ENCODE measurements at places on chromosomes 4 and X. TPM values are rescaled to one million over a fixed set of nuclear protein-coding genes. Genes with fewer than 3 reads are reported as not detected.
A peak's percentile ranks its signal among the peaks of the same experiment; 100 is the strongest.

DNA sequence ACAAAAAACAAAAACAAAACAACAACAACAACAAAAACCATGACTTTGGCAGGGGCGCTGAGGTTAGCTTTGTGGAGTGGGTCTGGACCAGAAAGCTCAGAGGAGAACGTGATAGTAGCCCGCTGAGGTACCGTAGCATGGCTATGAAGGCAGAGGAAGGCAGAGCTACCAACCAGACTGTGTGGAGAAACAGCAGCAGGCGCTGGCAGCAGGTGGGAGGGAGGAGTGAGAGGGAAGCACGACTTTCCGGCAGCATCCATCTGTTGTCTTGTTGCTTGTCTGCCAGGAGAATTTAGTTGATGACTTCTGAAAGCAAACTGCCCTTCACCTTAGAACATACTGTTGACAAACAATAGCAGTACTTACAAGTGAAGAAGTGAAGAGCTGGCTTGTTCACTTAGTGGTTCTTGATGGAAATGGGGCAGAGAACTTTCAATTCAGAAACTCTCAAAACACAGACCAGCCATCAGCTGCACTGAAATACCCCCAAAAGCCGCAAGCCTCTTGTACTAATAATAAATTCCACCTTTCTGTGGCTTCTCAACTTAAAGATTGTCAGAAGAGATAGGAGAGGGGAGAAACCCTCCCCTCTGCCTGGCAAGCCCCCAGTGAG lies 447.2 kb downstream of the SLITRK2 start:
- DNase-seq = no peak

DNA sequence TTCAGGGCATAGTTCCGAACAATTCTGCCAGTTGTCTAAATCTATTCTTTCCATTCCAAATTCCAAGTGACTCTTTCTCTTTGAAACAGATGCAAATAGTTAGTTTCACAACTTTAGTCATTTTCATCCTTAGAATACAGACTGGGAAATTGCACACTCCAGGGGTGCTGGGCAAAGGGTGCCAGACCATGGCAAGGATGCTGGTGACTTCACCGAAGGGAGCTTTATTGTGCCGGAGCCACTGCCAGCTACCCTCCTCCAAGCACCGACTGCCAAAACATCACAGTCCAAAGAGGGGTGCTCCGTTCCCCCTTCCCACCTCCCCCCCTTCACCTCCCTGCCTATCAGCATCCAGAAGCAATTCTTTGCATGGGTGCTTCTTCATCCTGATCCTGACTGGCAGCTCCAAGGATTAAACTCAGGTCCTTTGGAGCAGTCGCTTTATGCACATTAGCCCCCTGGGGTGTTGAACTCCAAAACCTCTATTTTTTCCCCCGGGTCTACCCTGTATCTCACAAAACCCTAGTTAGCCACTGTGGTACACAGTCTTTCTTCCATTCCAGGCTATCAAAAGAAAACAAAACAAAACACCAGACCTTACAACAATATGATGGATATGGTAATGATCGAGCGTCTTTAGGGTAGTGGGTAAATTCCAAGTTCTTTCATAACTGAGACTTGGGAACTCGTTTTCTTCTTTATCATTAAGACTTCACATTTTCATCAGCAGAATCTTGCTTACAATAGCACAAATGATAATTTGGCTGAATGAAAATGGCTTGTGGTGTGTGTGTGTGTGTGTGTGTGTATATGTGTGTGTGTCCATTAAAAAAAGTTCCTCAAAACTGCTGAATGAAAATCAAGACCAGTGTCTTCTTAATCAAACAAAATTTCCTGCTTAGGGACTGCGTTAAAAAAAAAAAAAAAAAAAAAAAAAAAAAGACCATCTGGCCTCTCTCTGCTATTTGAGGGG lies 28.7 kb downstream of the MID1 start:
- no peak for DNase-seq

DNA sequence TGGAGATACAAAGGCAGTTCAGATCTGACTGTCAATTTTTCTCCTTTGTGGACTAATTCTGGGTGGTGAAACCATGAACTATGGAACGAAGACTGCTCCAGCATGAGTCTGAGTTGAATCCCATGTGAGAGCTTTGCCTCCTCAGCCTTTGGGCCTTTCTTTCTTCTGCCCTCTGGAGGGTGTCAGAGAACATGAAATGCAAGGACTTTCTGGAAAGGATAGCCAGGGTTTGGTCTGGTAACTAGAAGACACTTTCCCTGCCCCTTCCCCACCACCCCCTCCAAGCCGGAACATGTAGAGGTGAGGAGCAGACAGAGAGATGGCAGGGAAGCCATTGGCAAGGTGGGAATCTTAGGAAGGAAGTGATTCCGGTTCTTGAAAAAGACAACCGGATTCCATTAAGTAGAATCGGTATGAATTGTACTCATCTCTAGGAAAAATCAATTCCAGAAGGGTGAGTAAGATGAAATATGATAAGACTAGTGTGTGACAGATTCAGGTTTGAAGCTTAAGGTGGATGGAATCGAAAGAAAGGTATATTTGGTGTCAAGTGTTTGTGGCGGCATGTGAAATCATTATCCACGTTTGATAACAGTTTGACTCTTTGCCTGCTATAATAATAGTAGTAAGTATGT lies 19.0 kb downstream of the FHL1 start:
- peak; percentile 30 for DNase-seq

DNA sequence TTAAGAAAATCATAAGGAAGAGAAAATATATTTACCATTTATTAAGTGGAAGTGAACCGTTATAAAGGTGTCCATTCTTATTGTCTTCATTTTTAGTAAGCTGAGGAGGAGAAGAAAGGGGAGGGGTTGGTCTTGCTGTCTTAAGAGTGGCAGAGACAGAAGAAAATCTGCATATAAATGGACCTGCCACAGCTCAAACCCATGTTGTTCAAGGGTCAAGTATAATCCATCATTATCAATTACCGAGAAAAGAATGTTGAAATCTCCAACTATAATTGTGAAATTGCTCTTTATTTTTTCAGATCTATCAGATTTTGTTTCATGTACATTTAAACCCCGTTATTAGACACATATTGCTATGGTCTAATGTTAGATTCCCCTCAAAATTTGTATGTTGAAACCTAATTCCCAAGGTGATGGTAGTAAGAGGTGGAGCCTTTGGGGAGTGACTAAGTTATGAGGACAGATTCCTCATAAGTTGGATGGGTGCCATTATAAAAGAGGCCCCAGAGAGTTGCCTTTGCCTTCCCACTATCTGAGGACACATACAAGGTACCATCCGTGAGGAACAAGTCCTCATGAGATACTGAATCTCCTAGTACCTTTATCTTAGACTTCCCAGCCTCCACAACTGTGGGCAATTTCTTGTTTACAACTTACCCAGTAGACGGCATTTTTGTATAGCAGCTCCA lies 58.5 kb upstream of the SMAD1 start:
- no peak for DNase-seq

- DNase-seq = no peak
Observed at GRCh38 chr4:96131186-96131585, 291.3 kb downstream of the PDHA2 start.

DNA sequence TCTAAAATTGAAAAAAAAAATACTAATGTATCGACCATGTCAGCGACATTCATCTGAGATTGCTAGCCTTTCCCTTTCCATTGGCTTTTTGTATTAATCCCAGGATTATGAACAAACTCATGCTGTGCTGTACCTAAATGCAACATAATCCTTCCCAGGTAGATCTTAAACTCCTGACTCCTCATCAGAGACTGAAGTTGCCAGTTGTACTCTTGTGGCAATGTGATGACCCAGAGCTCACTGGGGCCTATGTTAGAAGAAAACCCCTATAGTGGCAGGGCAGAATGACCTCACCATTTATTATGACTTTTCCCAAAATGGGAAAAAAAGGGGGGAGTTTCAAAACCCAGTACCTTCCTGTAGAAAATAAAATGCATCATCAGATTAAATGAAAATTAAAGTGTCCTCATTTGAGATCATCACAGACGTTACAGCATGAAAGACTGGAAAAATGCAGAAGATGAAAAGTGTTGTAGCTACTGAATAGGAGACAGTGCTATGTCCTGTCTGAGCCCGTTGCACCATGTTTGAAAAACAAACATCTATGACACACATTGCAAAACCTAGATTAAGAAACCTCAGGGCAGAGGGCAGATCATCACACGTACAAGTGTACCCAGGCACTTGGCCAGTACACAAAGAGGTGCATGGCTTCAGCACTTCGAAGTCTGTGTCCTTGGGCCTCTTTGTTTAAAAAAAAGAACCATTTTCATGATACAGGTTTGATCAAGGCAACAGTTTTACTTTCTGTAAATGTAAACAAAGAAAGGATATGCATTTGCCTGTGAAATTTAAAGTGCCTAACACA lies 6.8 kb upstream of the ACSL4 start:
- DNase-seq = peak; percentile 5

GRCh38 chr4:105060628-105061027 lies 86.0 kb upstream of the TET2 start:
- DNase-seq = peak; percentile 40

- DNase-seq = no peak
Observed at GRCh38 chr4:174753021-174753420, 76.0 kb downstream of the GLRA3 start.

GRCh38 chr4:55018521-55018920 lies 106.9 kb downstream of the KDR start:
- no peak for DNase-seq

- no peak for DNase-seq
Observed at GRCh38 chr4:15586066-15586465, 69.1 kb downstream of the FBXL5 start.

DNA sequence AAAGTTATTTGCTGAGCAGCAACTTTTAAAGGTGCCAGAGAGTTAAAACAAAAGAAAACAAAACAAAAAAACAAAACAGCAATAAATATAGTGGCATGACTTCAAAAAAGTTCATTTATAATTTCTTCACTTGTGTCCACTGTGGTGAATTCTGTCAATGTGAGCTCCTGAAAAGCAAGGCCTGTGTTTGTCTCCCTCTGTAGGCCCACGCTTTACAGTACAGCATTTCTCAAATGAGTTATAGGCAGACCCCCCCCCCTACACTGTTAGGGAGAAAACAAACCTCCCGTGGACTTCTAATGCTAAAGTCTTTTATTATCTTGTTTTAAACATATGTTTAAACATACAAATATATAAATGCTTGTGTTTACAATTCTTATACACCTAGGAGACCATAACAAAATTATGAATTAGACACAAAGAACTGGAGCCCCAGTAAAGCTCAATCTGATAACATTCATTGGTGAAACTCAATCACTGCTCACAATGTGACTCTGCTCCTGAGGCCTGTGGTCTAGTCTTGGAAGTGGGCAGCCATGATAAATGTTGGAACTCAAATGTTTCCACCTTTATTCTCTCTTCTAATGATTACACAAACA lies 47.0 kb upstream of the SCOC start:
- DNase-seq = no peak

DNA sequence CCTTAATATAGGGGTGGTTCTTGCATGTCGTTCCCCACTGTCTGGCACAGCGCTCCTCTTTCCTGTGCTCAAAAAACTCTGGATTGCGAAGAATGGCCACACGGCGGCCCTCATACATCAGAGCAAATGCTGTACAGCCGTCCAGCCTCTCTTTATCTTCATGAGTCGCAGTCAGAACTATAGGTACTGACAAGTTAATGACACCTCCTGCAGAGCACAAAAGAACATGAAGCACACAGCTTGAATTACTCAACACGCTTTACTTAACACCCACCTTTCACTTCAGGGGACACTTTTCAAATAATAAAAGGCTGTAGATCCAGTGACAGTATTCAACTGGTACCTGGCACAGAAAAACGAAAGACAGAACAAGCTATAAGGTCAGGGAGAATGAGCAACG lies 65.3 kb downstream of the PAPSS1 start:
- DNase-seq = peak; percentile 11

GRCh38 chr4:94516067-94516466 lies 64.3 kb downstream of the PDLIM5 start:
- peak; percentile 6 for DNase-seq

DNA sequence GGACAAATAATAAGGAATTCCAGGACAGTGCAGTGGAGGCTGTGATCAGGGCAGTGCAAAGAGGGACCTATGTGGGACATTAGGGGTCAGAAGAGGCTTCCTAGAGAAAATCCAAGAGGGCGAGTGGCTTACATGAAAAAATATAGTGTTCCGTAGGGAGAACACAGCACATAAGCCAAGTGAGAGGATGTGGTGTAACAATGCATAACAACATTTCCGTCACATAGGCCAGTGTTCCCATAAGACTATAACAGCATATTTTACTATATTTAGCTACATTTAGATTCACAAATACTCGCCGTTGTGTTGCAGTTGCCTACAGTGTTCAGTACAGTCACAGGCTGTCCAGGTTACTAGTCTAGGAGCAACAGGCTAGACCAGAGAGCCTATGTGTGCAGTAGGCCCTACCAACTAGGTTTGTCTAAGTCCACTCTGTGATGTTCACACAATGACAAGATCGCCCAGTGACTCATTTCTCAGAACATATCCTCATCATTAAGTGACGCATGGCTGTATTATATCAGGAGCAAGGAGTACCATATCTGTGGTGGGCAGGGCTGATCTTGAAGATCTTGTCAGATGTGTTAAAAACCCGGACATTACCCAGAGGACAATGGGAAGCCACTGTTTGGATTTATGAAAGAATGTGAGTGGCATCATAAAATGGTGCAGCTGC lies 74.0 kb upstream of the TBL1X start:
- no peak for DNase-seq

DNA sequence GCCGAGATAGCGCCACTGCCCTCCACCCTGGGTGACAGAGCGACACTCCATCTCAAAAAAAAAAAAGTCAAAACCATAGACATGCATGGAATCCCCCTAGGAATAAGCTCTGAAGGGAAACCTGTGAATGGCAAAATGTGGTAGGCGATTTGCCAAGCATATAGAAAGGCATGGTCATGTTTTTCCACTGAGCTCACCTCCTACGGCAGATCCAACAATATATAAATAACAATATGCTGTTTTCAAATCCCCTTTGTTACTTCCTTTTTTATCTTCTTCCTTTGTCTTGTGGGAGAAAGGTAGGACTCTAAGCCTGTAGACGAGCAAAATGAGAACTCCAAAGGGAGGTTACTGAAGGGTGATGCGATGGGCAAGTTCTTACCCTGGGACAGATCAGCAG lies 219.0 kb downstream of the PALLD start:
- no peak for DNase-seq

GRCh38 chr4:78923464-78924312 lies 15.6 kb downstream of the PAQR3 start:
- no peak for DNase-seq

Gene ZCCHC13
- total RNA-seq = not detected

Gene MAGEA2B
- 45.1 TPM for total RNA-seq

Gene TMEM35A
- not detected for total RNA-seq

Gene FAM133A
- 4.9 TPM for total RNA-seq

Gene BEX4
- total RNA-seq = 4.8 TPM

Gene NUDT10
- total RNA-seq = 14.7 TPM

Gene GRIA3
- total RNA-seq = not detected

Gene DUX4
- not detected for total RNA-seq

Gene ATOH1
- not detected for total RNA-seq

Gene DDX53
- total RNA-seq = 1.7 TPM
